Skeletal muscle tissue (tissue), 5 donors: ENCODE measurements at places on chromosomes 1 and 21. TPM values are rescaled to one million over a fixed set of nuclear protein-coding genes. Genes with fewer than 3 reads are reported as not detected.

SAMD13 gene
- total RNA-seq = 13.0 TPM

PCP4 gene
- total RNA-seq = not detected

ETV3 gene
- total RNA-seq = 14.6 TPM

A3GALT2 gene
- total RNA-seq = not detected

FALEC gene
- total RNA-seq = not detected
